ENCODE measurements at places on chromosomes 4 and X. TPM values are rescaled to one million over a fixed set of nuclear protein-coding genes. Genes with fewer than 3 reads are reported as not detected.
A peak's percentile ranks its signal among the peaks of the same experiment; 100 is the strongest.

DNA sequence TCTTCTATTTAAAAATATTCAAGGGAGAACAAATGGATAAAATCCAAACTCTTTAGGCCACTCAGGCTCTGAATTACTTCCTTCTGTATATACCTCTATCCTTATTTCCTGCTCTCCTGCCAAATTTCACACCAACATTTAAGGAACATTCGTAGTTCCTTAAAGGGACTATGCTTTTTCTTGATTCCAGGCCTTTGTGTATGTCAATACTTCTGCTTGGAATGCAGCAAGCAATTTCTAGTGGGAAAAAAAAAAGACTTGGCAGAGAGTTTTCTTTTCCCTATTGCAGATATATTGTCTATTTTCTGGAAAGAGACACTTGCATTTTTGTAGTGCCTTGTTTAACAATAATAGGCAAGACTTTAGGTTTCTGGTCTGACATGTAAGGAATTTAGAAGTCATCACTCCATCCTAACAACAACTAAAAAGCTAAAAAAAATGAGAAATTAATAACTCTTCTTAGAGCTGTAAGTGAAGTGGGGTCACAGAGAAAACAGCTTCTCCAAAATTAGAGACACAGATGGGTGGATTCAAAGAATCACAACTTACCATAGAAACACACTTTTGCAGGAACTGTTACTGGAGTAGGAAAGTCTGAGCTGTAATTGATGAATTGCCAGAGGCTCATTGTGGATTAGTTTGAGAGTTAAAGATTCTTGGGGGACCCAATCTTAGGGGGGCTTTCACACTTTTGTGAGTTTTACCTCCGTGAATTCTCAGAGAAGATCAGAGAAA is 2.1 kb upstream of the ADH5 start:
- H3K4me1 ChIP-seq, result peaks cover 23% of the 10 kb centered on the region
- DNase-seq, result no peak
- no peaks in the 10 kb centered on the region for H3K27me3 ChIP-seq
- no peaks in the 10 kb centered on the region for H3K36me3 ChIP-seq

GRCh38 chrX:75655627-75656026 is 129.4 kb downstream of the MAGEE2 start:
- H3K27ac ChIP-seq, result no peak overlapping the region
- no peaks in the 10 kb centered on the region for H3K36me3 ChIP-seq
- no peaks in the 10 kb centered on the region for H3K4me1 ChIP-seq
- DNase-seq, result no peak
- no peak overlapping the region for H3K4me3 ChIP-seq

Gene CCSER1
- total RNA-seq, result 14.5 TPM

- peaks cover 14% of the 10 kb centered on the region for H3K4me1 ChIP-seq
- no peaks in the 10 kb centered on the region for H3K27me3 ChIP-seq
- H3K36me3 ChIP-seq, result no peaks in the 10 kb centered on the region
- H3K4me3 ChIP-seq, result no peak overlapping the region
- H3K27ac ChIP-seq, result peak overlapping the region; percentile 75
- peak; percentile 56 for DNase-seq
These were observed 70.8 kb downstream of the RWDD4 start for GRCh38 chr4:183588169-183588675.

Gene HSPA4L
- 3.6 TPM for total RNA-seq

GRCh38 chr4:105989485-105990242 is 94.4 kb downstream of the NPNT start:
- DNase-seq, result no peak
- H3K36me3 ChIP-seq, result no peaks in the 10 kb centered on the region
- H3K4me1 ChIP-seq, result peaks cover 6% of the 10 kb centered on the region
- H3K27me3 ChIP-seq, result no peaks in the 10 kb centered on the region
- no peak overlapping the region for H3K4me3 ChIP-seq
- peak overlapping the region; percentile 55 for H3K27ac ChIP-seq

Gene CACNA1F
- 0.26 TPM for total RNA-seq

DNA sequence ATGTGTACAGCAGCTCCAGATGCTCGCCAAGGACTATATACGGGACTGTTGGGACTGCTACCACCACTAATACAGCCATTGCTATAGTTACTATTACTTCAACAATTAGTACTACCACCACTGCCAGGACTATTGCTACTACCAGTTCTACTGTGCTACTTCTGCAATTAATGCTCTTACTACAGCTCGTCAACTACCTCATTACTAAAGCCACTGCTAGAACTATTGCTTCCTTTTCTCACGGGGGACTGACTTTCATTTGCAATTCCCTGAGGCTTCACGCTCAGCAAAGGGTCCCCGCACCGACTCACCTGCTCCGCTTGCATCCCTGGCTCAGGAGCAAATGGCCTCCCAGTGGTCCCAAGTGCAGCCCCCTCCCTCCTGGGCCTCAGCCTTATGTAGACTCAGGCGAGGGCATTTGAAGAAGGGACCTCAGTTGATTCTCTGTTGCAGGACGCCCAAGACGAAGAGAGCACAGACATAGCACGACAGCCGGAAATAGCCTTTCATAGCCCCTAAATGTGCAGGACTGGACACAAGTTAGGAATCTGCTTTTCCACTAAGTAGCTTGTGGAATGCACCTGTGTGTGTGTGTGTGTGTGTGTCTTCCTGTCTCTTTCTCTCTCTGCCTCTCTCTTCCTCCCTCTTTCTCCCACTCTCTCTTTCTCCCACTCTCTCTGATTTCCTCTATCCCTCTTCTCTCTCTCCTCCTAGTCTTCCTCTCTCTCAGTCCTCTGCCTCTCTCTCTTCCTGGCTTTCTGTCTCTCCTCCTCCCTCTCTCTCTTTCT is 294.8 kb downstream of the ASMT start:
- no peak for DNase-seq
- H3K27me3 ChIP-seq, result no peaks in the 10 kb centered on the region
- no peaks in the 10 kb centered on the region for H3K4me1 ChIP-seq

Gene CT45A2
- not detected for total RNA-seq

- H3K27me3 ChIP-seq, result no peaks in the 10 kb centered on the region
- DNase-seq, result no peak
- peaks cover 6% of the 10 kb centered on the region for H3K4me1 ChIP-seq
- H3K4me3 ChIP-seq, result no peak overlapping the region
- H3K36me3 ChIP-seq, result no peaks in the 10 kb centered on the region
These were observed 19.1 kb upstream of the XK start for GRCh38 chrX:37666516-37666915.

DNA sequence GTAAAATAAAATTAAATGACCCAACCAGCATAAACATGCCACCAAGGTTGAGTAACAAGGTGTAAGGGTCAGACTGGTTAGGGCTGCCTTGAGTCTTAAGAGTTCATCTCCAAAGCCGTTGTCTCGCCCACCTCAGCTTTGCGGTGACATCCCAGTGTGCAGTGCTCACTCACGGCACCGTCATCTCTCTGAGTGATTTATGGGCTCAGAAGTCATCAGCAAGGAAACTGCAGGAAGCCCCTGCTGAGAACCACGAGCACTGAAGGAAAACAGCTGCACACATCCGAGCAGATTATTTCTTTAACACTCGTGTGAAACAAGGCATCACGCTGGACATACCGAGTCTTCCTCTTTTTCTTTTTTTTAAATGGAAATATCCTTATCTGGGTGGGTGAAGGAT is 411.1 kb downstream of the TRIML1 start:
- no peak overlapping the region for H3K4me3 ChIP-seq
- H3K36me3 ChIP-seq, result no peaks in the 10 kb centered on the region
- no peaks in the 10 kb centered on the region for H3K4me1 ChIP-seq
- no peak overlapping the region for H3K27ac ChIP-seq

Gene CDS1
- total RNA-seq, result 5.9 TPM

DNA sequence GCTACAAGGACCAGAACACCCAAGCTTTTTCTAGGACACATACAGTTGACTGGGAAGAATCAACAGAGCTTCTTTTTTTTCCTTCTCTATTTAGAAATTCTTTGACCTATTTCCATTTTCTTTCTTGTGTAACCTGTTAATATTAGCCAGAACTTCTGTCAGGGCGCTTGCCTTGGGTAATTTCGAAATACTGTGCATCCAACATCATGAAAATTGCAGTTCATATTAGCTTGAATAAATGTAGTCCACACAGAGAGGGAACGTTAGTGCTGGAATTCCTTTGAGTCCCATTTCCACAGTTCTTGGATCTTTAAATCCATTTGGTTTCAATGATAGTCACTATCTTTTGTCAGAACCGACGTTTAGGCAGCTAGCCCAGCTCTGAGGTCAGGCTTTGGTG is 141.8 kb downstream of the MXRA5 start:
- H3K36me3 ChIP-seq, result no peaks in the 10 kb centered on the region
- no peaks in the 10 kb centered on the region for H3K4me1 ChIP-seq
- H3K4me3 ChIP-seq, result no peak overlapping the region
- no peak for DNase-seq
- H3K27me3 ChIP-seq, result no peaks in the 10 kb centered on the region
- no peak overlapping the region for H3K27ac ChIP-seq

Gene SLC25A31
- total RNA-seq, result not detected

DNA sequence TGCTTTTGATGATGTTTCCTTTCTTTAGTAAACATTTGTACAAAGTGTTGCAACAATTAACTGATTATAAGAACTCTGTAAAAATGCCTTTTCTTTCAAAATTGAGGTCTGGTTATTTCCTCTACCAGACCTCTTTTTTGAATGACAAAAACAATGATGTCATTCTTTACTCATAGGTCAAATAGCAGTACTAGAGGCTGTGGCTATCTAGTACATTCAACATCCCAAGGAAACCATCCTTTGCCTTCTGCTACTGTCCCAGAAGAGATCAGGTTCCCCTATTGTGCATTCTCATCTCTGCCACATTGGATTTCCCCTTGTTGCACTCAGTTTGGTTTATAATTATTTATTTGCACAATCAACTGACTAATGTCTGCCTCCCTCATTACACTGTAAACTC is 19.1 kb upstream of the MAD2L1 start:
- no peak overlapping the region for H3K4me3 ChIP-seq
- no peak for DNase-seq
- no peaks in the 10 kb centered on the region for H3K4me1 ChIP-seq
- no peaks in the 10 kb centered on the region for H3K36me3 ChIP-seq
- H3K27me3 ChIP-seq, result no peaks in the 10 kb centered on the region
- no peak overlapping the region for H3K27ac ChIP-seq

DNA sequence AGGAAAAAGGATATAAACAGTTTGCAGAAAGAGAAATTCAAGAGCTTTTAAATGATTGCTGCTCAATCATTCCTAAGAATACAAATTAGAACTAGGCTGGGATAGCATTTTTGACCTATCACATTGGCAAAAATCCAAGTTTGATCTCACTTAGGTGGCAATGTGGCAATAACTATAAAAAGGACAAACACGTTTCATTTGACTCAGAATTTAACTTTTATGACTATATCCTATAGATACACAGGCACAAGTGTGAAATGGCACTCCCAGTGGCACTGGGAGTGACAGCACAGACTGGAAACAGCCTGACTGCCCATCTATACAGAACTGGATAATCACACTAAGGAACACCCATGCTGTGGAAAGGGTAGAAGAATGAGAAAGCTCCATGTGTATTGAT is 11.1 kb downstream of the CENPU start:
- H3K27me3 ChIP-seq, result no peaks in the 10 kb centered on the region
- no peak for DNase-seq
- no peak overlapping the region for H3K27ac ChIP-seq
- H3K4me3 ChIP-seq, result no peak overlapping the region
- no peaks in the 10 kb centered on the region for H3K4me1 ChIP-seq

DNA sequence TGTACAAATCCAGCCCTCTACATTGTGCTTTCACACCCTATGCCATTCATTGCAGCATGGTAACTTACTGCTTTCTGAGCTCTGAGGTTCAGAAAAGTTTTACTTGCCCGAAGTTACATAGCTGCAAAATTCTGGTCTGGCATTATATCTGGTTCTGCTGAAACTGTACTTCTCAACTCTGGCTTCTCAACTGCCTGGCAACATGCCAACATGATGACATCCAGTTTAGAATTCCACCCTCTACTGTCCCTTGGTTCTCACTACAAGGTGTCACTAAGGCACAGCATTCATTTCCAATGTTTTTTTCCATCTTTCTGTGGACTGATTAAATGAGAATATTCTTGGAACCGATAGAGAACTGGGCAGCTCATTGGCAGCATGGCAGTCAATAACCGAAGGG is 242.9 kb upstream of the PRPS2 start:
- no peak for DNase-seq
- H3K27ac ChIP-seq, result no peak overlapping the region
- H3K36me3 ChIP-seq, result no peaks in the 10 kb centered on the region
- H3K4me3 ChIP-seq, result no peak overlapping the region
- no peaks in the 10 kb centered on the region for H3K27me3 ChIP-seq
- no peaks in the 10 kb centered on the region for H3K4me1 ChIP-seq

GRCh38 chrX:150155436-150156035 is 207.6 kb upstream of the MAMLD1 start:
- H3K36me3 ChIP-seq, result no peaks in the 10 kb centered on the region
- H3K4me3 ChIP-seq, result no peak overlapping the region
- H3K27ac ChIP-seq, result no peak overlapping the region
- DNase-seq, result no peak
- H3K27me3 ChIP-seq, result no peaks in the 10 kb centered on the region
- H3K4me1 ChIP-seq, result no peaks in the 10 kb centered on the region

GRCh38 chr4:45668128-45668527 is 455.7 kb downstream of the GABRG1 start:
- H3K4me3 ChIP-seq, result no peak overlapping the region
- DNase-seq, result no peak
- no peak overlapping the region for H3K27ac ChIP-seq
- H3K4me1 ChIP-seq, result no peaks in the 10 kb centered on the region
- no peaks in the 10 kb centered on the region for H3K36me3 ChIP-seq

Gene TACR3
- not detected for total RNA-seq

DNA sequence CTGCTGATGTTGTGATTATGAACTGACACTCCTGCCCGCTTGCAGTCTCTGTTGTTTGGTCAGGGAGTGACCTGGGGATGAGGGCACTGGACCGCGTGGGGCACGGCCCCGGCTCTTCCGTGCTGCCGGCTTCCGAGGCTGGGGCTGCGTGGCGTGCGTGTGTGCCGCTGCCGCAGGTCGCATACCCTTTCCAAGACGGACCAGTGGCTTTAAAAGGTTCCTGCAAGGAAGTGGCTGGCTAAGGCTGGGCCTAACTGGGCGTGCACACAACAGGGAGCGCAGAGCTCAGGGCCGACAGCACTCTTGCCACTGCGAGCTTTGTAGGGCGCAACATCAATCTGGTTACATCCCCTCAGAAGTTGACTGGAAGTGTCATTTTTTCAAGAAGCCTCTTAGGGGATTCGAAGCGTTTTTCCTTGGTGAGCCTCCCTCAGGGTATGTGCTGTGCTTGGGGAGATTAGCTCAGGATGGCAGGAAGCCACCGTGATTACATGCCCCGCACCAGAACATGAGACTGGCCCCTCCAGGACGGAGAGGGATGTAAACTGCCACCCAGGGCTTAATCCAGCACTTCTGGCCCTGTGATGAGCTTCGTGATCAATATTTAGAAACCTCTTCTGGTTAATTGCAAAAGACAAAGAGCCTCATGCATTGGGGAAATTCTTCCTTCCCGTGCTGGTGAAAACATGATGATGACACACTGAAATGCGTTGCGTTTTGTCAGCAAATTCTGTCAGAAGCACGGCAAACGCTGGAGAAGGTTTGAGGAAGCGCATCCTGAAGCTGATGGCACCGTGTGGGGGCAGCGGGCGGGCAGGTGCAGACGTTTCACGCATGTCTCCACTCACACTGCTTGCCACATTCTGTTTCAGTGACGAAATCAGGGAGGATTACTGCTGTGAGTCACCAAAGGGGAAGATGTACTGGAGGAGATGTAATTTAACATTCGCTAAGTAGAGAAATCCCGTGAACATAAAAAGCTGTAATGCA is 11.1 kb downstream of the MAEA start:
- H3K4me1 ChIP-seq, result peaks cover 17% of the 10 kb centered on the region
- no peak for DNase-seq
- H3K27ac ChIP-seq, result no peak overlapping the region
- H3K4me3 ChIP-seq, result no peak overlapping the region
- H3K27me3 ChIP-seq, result no peaks in the 10 kb centered on the region

Gene DUX4
- not detected for total RNA-seq

Data from body of pancreas (tissue), 4 donors.